ENCODE measurements at places on chromosomes 7 and 10.

- no peak for DNase-seq
Observed at GRCh38 chr10:132387764-132388210, 9.2 kb upstream of the PWWP2B start.

GRCh38 chr7:50982626-50983025 lies 199.9 kb upstream of the GRB10 start:
- no peak for DNase-seq

DNA sequence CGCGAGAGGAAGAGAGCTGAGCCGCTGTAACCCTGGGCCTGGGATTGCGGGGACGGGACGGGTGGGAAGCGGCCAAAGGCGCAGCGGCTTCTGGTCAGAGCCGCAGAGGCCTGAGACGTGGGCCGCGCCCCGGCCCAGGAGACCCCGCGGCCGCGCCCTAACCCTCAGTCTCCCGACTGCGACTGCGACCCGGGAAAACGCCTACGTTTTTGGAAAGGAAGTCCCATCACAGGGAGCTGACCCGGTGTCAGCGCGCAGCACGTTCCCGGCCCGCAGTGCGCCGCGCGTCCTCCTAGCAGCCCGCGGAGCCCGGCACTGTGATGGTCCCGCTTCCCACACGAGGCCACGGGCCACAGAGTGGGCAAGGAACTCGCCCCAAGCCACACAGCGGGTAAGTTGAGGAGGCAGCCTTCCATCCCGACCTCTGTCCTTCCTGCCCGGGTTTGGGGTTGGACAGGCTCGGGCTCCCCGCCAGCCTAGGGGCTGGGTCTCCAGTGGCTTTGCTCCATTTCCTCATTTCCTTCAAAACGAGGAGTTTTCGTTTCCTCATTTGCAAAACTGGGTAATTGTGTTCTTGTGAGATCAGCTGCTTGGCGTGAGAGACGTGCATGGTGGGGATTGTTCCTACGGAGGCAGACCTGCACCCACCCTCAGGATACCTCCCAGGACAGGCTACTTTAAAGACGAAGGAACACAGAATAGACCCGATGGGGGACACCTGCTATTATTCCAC lies 1.2 kb downstream of the GPNMB start:
- no peak for DNase-seq

GRCh38 chr10:5618042-5618441 lies 48.4 kb downstream of the ASB13 start:
- no peak for DNase-seq

- DNase-seq = peak; percentile 49
Observed at GRCh38 chr10:48634198-48634983, 29.5 kb upstream of the ARHGAP22 start.

GRCh38 chr7:35848725-35849124 lies 47.9 kb downstream of the SEPTIN7 start:
- no peak for DNase-seq

GRCh38 chr7:69780379-69780778 lies 182.1 kb downstream of the AUTS2 start:
- DNase-seq = no peak

Measured in AG04449 (cell line).